ENCODE measurements at places on chromosomes 4 and X. TPM values are rescaled to one million over a fixed set of nuclear protein-coding genes. Genes with fewer than 3 reads are reported as not detected.

The RS1 gene
- not detected for polyA plus RNA-seq

The RTL5 gene
- 7.5 TPM for polyA plus RNA-seq

The XPNPEP2 gene
- polyA plus RNA-seq = 0.56 TPM

The INPP4B gene
- polyA plus RNA-seq = 3.0 TPM

The GAB3 gene
- 2.6 TPM for polyA plus RNA-seq

The F8A1 gene
- polyA plus RNA-seq = 40.5 TPM

The HOPX gene
- polyA plus RNA-seq = 31.2 TPM

The MID1 gene
- 5.4 TPM for polyA plus RNA-seq

The TCEAL7 gene
- polyA plus RNA-seq = 5.9 TPM

The CCNB3 gene
- 1.8 TPM for polyA plus RNA-seq

The CTAG1B gene
- polyA plus RNA-seq = not detected

The ALB gene
- 15.9 TPM for polyA plus RNA-seq

The TLL1 gene
- polyA plus RNA-seq = 1.1 TPM

The SAT1 gene
- polyA plus RNA-seq = 522 TPM

The RPL39 gene
- polyA plus RNA-seq = 4,409 TPM

The PIR gene
- 27.1 TPM for polyA plus RNA-seq

The GSX2 gene
- polyA plus RNA-seq = not detected

The ODAPH gene
- polyA plus RNA-seq = not detected

The BMPR1B gene
- polyA plus RNA-seq = 4.9 TPM

The FMR1 gene
- 33.7 TPM for polyA plus RNA-seq

The DNAAF6 gene
- polyA plus RNA-seq = not detected

The DMRTC1B gene
- 0.80 TPM for polyA plus RNA-seq

The TAPT1 gene
- polyA plus RNA-seq = 58.8 TPM

The SMIM31 gene
- polyA plus RNA-seq = not detected

The TMEM255A gene
- 2.3 TPM for polyA plus RNA-seq

The ANK2 gene
- 6.5 TPM for polyA plus RNA-seq

The RAB9B gene
- polyA plus RNA-seq = 0.64 TPM

The ZNF81 gene
- 0.74 TPM for polyA plus RNA-seq

The CCKAR gene
- polyA plus RNA-seq = not detected

The SHISA3 gene
- polyA plus RNA-seq = 1.9 TPM

The EFHC2 gene
- polyA plus RNA-seq = 0.27 TPM

The ADH4 gene
- polyA plus RNA-seq = 0.77 TPM

The MAGEA12 gene
- not detected for polyA plus RNA-seq

The UCHL1 gene
- polyA plus RNA-seq = 87.6 TPM

The SLC49A3 gene
- 24.5 TPM for polyA plus RNA-seq

The PWWP3B gene
- 2.0 TPM for polyA plus RNA-seq

The GPRASP2 gene
- polyA plus RNA-seq = 6.9 TPM

The IGSF1 gene
- polyA plus RNA-seq = 2.7 TPM

The KLF8 gene
- polyA plus RNA-seq = 2.5 TPM

The MAGEE2 gene
- 0.16 TPM for polyA plus RNA-seq

The FAM50A gene
- 451 TPM for polyA plus RNA-seq

Measured in adrenal gland (tissue), 19 donors.